ENCODE measurements at places on chromosomes 6 and 20. TPM values are rescaled to one million over a fixed set of nuclear protein-coding genes. Genes with fewer than 3 reads are reported as not detected.

Gene TTPAL
- total RNA-seq = 5.8 TPM

Gene VSX1
- total RNA-seq = not detected

Gene WFDC12
- total RNA-seq = not detected

Gene C6orf132
- not detected for total RNA-seq

Gene PRDM13
- not detected for total RNA-seq

Gene CYP39A1
- 0.18 TPM for total RNA-seq

Gene DEF6
- 0.25 TPM for total RNA-seq

All from pulmonary artery endothelial cell (primary cell).